NK-92 treated with Interleukin-12 subunit alpha and Interleukin-12 subunit beta, amount 100 ng/mL, for 24 hours (cell line): ENCODE measurements at places on chromosomes 3 and 15.

DNA sequence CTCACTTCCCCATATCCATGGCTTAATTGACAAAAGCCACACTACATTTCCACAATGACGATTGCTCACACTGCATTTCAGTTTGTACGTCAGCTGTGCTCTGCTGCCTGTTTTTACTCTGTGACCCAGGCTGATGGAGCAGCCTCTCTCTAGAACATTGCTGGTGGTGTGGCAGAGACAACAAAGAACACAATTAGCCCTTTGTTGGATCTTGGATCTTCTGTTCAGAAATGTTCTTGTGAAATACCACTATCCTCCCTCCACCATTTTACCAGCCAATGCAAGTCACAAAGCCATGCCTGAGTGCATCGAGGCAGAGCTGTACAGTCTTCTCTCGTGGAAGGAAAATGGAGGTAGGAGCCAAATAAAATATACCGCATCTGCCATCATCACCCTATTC is 56.9 kb upstream of the TBC1D5 start:
- DNase-seq, result no peak

DNA sequence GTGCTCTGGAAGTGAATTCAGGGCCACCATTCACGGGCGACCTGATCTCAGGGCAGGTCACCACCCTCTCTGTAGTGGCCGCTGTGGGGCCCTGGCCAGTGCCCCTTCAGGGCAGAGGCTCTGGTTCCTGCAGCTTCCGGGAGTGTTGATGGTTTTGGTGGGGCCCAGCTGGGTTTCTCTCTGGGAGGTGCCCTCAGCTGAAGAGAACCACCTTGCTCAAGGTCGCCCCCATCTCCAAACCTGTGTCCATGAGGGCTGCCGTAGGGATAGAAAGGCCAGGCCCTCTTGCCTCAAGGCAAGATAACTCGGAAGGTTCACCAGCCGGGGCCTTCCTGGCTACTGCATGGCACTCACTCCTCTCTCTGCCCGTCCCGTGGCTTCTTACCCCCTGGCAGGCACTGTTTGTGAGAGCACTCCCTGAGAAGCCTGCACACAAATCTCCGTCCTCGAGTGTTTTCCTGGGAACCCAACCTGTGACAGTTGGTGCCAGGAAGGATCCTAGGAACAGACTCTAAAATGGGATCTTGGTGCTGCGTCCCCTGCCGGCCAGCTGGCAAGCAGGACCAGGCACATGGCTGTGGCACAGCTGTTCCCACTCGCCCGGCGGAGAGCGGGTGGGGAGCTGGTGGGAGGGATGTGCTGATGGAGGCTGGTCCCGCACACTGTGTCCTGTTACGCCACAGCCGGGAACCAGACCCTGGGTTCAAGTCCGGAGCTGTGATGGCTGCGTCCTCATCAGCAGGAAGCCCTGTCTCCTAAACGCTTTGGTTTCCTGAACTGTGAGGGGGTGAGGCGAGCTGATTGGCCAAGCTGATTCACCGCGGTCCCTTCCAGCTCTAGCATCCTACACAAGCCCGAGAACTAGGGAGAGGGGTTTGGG is 23.2 kb upstream of the PIGZ start:
- no peak for DNase-seq

- DNase-seq, result no peak
Observed at GRCh38 chr15:95266451-95267061, 1035.2 kb downstream of the MCTP2 start.

- peak; percentile 41 for DNase-seq
Observed at GRCh38 chr15:69720536-69720935, 267.9 kb downstream of the RPLP1 start.

DNA sequence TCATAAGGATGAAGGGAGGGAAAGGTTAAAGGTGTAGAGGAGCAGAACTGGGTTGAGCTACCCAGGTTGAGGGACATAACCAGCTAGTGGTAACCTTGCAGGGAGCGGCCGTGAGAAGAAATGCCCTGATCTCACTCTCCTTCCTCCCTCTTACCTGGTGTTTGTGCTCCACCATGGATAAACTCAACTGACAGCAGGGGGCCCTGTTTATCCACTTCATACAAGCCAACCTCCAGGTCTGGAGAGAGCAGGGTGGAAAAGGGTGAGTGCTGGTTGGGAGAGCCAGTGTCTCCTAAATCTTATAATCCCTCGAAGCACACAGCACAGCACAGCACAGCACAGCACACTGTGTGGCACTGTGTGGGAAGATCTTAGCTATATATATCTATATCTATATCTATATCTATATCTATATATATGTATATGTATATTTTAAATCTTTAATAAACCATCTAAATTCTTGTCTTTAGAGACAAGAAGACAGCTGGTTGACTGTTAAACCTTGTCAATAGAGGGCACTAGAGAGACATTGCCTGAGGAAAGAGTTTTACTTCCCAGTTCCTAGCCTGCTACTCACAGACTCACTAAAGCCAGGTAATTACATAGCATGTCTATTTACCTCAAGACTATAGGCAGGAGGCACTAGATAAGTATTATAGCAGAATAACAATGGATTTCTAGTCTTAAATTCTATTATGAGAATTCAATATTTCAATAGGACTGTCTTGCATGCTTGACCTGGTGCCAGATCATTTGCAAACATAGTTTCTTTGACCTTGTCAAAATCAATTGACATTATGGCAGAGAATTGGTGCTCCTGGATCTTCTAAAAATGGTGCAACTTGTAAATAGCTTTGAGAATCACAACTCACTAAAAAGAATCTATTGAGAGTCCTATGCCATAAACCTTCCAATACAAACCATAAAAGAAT is 21.7 kb upstream of the FMN1 start:
- no peak for DNase-seq

DNA sequence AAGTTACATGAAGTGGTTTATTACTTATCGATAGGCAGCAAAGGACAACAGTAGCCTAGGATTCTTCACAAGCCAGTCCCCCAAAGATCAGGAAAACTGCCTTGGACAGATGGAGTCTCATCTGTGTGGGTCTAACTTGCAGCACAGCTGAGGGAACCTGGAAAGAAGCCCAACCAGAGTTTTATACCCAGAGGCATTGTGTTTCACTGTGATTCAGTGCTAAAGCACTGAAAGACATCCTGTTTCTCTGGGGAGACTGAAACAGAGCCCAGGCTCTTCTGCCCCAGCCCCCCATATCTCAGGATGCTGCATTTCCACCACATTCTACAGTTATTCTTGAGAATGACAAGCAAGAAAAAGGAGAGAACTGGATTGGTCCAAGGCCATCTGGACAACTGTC is 48.2 kb upstream of the PYDC2 start:
- no peak for DNase-seq

DNA sequence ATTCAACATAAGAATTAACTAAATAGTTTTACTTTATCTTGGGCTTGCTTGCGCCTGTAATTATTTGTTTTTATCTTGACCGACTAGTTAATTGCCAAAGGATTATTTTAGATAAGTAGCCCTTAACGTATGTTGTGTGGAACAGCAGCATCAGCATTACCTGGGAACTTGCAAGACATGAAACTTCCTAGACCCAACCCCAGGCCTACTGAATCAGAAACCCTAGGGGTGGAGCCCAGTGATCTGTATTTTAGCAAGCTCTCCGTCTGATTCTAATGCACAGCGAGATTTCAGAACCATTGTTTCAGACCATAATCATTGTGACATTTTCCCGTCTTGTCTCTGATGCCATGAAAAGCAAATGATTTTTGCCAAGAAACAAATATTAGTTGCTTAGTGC is 31.1 kb downstream of the FILIP1L start:
- DNase-seq, result no peak

DNA sequence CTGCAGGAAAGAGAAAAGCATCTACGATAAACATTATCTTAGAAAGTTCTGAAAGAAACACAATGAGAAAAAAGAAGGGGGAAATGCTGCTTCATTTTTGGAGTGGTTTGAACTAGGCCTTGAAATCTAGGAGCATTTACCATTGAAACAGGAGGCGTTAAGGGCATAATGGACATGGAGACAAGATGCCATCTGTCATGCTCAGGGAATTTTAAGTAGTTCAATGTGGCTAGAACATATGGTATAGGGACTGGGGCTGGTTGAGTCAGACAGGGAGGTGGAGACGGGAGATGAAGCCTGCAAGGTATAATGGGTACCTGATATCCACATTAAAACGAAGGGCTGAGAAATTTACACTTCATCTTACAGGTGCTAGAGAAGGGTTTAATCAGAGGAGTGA is 10.4 kb upstream of the PLAAT1 start:
- no peak for DNase-seq

- no peak for DNase-seq
Observed at GRCh38 chr3:146101538-146101937, 59.4 kb downstream of the PLOD2 start.

DNA sequence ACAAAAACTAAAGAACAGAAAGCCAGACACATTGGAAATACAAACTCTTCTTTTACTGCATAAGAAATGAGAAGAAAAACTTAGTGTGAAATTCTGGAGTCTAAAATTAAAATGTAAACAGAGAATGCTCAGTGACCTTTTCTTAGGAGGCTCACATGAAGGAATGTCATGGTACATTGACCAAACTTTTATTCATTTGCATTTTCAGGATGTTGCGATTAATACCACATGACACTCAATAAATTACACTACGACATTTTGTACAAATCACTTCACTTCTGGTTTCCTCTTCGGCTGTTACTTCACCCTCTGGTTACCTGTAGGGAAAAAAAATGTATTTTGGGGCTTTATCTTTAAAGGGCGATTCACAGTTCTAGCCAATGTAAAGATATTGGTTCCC is 56.4 kb upstream of the ACTC1 start:
- no peak for DNase-seq

DNA sequence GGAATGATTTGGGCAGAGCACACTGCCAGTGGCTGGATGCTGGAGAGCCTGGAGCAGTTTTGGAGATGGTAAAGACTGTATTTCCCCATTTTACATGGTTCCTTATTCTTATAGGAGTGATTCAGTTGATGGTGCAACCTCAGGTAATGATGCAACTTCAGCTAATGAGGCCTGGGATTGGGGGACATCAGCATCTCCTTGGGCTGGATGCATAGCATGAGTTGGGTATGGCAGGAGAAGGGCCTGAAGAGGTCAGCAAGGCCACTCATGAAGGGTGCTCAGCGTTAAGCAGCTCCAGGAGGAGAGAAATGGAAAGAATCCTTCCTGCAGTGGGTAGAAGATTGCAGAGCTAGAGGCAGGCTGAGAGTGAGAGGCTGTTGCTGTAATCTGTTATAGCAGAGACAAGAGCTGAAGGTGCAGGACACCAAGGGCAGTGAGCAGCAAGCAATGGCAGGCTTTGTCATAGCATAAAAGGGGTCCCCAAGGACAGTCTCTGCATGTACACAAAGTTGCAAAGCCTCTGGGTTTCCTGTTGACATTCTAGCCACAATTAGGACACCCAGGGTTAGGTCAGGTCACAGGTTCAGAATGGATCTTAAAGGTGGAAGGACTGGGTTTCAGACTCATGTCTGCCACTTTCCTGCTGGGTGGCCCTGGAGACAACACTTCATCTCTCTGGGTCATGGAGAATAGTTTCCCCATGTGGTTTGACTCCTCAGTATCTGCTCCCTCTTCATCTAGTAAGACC is 29.5 kb upstream of the SNRK start:
- no peak for DNase-seq

DNA sequence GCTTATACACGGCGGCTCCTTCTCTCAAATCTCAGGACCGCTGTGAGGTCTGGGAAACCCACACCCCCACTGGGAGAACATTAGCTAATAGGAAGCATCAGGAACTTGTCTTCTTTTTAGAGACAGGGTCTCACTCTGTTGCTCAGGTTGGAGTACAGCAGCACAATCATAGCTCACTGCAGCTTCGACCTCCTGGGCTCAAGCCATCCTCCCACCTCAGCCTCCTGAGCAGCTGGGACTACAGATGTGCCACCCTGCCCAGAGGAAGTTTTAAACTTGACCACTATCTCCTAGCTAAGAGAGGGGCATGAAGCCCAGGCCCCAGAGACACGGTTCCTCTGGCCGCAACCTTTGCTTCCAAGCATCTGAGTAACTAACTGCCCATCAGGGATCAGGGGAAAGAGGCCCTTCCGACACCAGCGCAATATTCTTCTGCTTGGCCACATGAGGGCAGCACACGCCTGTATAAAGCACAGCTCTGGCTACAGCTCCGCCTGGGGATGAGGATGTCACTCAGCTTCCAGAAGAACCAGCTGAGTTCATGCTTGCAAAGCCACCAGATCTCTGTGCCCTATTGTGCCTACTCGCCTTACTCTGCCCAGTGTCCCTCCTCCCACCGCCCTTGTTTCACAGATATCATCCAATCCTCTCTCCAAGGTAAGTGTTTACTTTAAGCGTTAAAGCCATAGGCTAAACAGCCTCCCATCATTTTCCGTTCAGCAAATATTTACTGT is 57.6 kb upstream of the SLC6A11 start:
- DNase-seq, result peak; percentile 17

GRCh38 chr3:67447393-67447792 is 207.0 kb downstream of the SUCLG2 start:
- DNase-seq, result no peak

DNA sequence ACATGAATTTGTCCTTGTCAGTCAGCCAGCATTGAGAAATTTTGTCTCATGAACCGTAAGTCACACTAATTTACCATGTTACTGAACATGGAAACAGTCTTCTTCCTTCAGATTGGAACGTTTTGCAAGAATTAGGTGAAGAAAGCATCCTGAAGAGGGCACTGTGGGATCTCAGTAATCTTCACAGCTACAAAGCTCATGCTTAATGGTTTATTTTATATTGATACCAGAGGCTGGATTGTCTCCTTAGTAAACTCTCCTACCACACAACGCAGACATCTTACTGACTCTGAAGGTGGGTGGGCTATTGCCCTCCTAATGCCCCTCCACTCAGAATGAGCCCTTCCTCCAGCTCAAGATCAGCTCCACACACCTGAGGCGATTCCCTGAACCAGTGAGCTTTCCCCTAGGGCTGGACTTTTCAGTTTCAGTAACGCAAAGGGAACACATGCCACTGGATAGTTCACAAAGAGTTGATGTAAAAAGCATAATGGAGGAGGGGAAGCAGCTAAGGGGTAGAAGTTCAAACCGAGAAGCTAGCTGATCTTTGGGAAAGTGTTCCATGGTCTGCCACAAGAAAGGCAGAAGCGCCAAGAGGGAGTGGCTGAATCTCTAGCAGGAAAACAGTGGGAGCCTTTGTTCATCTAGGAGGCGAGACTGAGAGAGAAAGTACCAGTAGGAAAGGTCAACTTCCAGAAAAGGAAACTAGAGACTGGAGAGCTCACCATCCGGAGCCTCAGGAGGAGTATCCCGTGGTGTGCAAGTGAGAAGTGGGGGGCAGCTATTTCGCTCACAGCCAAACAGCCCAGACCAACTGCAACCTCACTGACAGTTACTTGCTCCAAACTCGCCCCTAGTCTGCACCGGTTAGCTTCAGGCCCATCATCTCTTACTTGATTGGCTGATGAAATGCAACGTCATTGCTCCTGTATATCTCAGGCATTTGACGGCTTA is at the start of gene SLC9C1:
Gene SLC9C1 (minus strand): TSS at position 849 of the 954 bp plus-strand sequence. CDS start 7,425 bp downstream, outside the sequence.
- DNase-seq, result no peak

DNA sequence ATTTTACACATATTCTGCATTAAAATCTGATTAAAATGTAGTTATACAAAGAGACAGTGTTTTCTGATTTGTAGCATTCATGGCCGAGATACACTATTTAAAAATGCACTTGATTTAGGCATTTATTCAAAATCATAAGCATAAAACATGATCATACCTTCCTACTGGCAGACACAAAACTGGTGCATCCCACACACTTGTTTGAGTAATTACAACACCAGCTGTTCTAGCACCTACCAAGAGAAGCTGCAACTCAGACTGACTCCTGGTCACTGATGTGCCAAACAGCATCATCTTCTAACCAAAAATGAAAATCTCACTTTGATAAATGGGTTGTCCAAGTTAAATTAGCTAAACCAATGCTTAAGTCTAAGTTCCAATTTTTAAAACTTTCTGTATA is 262.7 kb upstream of the NSMCE3 start:
- no peak for DNase-seq
